ENCODE measurements at places on chromosomes 6 and 20.

DNA sequence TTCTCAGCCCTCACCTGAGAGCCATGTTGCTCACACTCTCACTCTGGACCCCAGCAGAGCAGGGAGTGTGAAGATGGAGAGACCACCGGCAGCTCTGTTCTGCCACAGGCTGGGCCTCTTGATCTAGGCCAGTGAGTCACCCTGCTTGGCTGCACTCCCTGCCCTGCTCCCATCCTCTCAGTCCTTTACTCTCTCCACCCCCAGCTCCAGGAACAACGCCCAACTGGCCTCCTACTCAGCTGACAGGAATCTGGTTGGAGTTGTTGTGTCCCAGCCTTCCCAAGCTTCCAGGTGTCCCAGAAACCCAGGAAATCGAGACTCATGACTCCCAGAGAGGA, at the start of gene PSORS1C1:
Gene PSORS1C1, plus strand, starts transcription at position 260 of the 338 bp plus-strand sequence. CDS start 14,833 bp downstream, outside the sequence.
- peak; percentile 95 for DNase-seq

GRCh38 chr6:112357791-112358190, 10.7 kb downstream of the RFPL4B start:
- peak; percentile 54 for DNase-seq

DNA sequence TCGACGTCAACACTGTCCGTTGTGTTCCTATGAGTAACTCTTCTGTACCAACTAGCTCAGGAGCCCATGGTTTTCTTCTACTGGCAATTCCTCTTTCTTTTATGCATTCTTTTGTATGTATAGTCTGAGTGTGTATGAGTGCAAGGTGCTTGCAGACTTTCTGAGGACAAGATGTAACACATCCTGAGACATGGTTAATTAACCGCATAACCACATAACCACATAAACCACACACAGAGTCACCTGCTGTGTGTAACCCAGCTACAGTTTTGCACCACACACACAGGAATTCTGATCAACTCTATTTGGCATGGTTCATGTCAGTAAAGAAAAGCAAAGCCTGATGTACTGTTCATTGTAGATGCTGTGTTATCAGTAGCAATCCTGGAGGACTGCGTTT, 98.6 kb downstream of the DACT2 start:
- no peak for DNase-seq

DNA sequence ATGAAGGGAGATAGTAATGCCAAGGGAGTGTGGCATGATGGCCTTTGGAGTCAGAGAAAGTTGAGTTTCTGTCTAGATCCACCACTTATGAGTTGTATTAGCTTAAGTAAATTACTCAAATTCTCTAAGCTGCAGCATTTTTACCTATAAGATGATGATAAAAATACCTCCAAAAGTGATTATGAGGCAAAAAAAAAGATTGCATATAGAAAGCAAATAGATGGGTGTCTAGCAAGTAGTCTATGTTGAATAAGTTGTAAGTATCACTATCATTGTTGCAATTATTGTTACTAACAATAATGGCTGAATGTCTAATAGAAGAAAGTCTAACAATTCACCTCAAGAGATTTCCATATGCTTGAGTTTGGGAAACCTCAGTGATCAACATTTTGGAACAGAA, 959.2 kb upstream of the GJE1 start:
- DNase-seq: no peak

DNA sequence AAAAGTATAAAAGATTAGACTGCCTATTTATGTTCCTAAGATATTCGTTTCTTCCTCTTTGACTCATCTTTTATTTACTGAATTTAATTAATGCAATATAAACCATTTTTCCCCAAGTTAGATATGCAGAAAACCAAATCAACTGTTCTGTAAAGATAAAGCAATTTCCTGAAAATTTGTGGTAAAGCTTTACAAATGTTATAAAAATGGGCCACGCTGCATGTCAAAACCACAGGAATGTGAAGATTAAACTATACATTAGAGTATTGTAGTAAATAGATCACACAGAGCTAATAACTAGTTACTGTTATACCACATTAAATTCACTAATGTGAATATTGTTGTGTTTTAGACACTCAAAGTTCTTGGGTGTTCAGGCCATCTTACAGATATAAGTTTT, 83.4 kb downstream of the OPN5 start:
- DNase-seq: no peak

Measured in NCI-H226 (cell line).